ENCODE measurements at places on chromosomes 1 and 21.

DNA sequence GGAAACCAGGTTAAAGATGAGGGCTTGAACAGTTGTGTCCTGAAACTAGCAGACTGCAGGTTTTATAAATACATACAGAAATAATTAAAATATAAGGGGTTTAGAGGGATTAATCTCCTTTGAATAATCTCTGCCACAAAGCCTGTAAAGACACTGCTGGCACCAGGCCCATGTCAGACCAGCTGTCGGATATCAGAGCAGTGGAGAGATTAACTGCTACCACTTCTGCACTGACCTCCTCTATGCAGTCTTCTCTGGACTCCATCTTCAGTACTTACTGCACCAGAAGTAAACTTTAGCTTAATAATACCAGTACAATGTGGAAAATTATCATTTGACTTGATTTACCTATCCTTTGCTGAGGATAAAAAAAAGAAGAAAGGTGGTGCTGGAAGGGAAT is 128.6 kb downstream of the LHX4 start:
- peak; percentile 77 for DNase-seq

DNA sequence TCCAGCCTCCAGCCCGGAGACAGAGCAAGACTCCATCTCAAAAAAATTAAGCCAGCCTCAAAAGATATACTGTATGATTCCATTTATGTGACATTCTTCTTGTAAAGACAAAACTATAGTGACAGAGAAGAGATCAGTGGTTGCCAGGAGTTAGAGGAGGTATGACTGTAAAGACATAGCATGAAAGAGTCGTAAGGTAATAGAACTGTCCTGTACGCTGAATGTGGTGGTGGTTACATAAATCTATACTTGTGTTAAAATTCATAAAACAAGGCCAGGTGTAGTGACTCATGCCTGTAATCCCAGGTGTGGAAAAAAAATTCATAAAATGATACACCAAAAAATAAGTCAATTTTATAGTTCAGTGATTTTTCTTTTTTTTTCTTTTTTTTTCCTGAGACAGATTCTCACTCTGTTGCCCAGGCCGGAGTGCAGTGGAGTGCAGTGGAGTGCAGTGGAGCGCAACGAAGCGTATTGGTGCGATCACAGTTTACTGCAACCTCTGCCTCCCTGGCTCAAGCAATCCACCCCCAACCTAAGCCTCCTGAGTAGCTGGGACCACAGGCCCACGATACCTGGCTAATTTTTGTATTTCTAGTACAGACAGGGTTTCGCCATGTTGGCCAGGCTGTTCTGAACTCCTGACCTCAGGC is 84.9 kb upstream of the CXADR start:
- DNase-seq: peak; percentile 82

GRCh38 chr1:71583756-71584155 is 502.9 kb upstream of the ZRANB2 start:
- no peak for DNase-seq

GRCh38 chr1:178057912-178058534 is 35.9 kb upstream of the RASAL2 start:
- DNase-seq: no peak

- DNase-seq: no peak
These were observed 213.9 kb downstream of the PATJ start for GRCh38 chr1:61956016-61956645.

GRCh38 chr1:1939296-1940122 is 20.4 kb upstream of the TMEM52 start:
- no peak for DNase-seq

GRCh38 chr1:26012864-26013263 is 8.7 kb upstream of the EXTL1 start:
- DNase-seq: no peak

GRCh38 chr1:165449131-165449530 is 4.2 kb upstream of the RXRG start:
- no peak for DNase-seq

GRCh38 chr1:233281711-233282581 is 13.6 kb downstream of the PCNX2 start:
- DNase-seq: no peak

GRCh38 chr1:178126741-178127185 is 32.9 kb downstream of the RASAL2 start:
- DNase-seq: no peak

GRCh38 chr1:224739997-224740684 is 124.0 kb downstream of the CNIH3 start:
- DNase-seq: no peak

DNA sequence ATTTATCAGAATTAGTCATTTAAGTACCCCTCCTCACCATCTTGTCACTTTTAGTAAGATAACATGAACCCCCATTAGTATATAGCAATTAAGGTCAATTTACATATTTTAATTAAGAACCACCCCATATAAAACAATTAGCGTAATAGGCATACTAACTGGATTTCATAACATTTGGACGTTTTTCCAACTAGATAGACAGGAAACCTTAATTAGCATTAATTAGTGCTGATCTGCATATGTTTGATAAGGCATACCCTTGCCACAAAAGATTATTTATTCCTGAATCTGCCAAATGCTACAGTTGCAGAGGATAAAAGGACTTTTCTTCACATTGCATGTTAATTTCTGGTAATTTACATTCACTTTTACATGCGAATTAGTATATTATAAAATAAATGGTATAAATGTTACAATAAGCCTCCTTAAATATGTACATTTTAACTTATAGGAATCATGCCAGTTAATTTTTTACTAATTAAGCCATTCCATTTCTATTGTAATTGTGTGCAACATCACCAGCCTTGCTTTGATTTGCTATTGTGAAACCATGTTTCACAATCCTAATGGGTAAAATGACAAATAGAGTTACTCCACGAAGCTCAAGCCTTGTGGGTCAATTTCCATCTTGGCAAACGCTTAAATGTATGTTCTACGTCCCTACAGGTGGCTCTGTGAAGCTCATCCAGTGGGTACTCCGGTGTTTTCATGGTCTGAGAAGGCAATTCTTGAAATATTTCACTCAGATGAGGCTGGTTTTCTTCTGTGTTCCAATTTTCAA is 469.6 kb downstream of the DPYD start:
- no peak for DNase-seq

GRCh38 chr1:63042278-63042677 is 258.3 kb downstream of the ATG4C start:
- DNase-seq: no peak

GRCh38 chr1:171286032-171286705 is 27.8 kb upstream of the FMO4 start:
- DNase-seq: no peak

DNA sequence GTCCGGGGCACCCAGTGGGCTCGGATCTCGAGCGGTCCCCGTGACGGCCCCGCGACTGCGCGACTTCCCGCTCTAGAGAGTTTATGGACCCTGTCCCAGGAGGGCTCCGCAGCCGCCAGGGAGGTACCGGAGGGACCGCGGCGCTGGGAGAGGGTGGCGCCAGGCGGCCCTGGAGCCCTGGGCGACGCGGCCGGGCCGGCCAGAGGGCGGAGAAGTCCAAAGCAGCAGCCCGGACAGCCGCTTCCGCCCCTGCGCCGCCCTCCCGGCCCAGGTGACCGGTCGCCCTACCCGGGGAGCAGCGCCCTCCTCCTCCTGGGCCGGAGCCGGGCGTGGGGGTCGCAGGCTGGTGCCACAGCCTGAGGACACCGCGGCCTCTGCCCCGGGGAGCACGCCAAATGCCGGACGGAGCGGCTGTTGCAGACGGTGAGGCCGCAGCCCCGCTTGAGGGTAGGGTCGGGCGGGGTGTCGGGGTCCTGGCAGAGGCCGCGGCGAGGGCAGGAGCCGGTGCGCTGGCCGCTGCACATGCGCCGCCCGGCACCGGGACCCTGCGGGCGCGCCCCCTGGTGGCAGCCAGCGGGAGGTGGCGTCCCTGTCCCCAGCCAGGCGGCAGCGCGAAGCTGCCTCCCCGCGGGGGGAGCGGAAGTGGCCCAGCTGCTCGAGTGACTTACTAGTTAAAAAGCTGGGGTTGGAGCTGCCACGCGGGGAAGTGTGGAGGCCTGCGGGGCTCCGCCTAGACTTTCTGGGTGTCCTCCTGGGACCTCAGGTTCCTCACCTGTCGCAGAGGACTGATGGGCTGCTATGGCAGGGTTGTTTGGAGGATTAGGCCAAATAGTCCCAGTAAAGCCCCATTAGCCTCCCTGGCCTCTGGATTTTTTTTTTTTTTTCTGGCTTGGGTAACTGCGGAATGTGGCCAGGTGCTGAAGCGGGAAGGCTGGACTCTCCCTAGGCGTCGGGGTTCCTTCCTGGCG is 20.9 kb upstream of the ZNF678 start:
- no peak for DNase-seq

DNA sequence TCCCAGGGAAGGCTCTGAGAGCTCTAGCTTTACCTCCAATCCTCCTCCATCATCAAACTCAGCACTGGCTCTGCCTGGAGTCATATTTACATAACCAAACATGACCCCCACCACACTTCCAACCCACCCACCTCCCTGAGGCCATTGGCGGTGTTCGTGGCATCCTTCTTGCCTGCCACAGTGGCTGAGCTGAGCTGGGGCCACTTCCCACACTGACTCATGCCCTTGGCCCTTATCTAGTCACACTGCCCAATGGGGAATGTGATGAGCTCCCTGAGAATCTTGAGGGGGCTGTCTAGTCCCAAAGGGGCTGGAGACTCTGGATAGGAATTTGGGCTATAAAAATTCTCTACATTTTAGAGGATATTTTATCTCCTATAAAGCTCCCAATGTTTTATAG is 230.9 kb upstream of the IRF2BP2 start:
- no peak for DNase-seq

DNA sequence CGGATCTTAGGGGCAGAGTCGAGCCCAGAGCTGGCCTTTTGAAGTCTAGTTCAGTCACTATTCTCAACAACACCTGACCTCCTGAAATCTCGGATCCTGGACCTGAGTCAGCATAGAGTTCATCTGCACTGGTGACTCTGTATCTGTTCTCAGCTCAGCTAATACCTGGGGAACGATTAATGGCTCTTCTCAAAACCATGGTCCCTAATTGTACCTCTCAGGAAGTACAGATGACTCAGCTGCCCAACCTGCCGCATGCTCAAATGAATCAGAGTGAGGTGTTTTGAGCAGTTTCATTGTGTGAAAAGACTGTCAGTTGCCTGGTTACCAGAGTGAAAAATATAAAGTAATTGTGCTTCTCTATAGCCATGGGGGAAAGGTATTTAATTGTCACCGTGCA is 89.2 kb downstream of the SLC35F3 start:
- no peak for DNase-seq

DNA sequence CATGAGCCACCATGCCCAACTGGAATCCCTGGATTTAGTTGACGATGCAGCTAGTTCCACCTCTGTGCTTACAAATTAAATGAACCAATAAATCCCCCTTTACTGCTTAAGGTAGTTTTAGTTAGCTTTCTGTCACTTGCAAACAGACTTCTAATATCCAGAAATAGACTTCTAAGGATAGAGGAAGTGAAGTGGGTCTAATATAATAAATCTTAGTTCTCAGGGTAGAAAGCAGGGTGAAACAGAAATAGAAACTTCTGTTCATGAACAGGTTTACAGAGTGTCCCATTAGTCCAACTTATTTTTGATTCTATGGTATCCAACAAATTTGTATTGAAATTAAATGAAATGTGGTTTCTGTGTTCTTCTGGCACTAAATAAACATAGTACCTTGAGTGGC is 20.1 kb downstream of the BCAS2 start:
- DNase-seq: no peak

DNA sequence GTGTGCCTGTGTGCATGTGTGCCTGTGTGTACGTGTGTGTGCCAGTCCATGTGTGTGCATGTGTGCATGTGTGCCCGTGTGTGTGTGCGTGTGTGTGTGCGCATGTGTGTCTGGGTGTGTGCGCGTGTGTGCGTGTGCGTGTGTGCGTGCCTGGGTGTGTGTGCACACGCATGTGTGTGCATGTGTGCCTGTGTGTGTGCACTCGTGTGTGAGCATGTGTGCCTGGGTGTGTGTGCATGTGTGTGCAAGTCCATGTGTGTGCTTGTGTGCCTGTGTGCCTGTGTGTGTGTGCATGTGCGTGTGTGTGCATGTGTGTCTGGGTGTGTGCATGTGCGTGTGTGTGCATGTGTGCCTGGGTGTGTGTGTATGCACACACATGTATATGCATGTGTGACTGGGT is 28.7 kb upstream of the COL6A2 start:
- no peak for DNase-seq

- DNase-seq: no peak
These were observed 61.4 kb upstream of the CXADR start for GRCh38 chr21:17451364-17451891.

DNA sequence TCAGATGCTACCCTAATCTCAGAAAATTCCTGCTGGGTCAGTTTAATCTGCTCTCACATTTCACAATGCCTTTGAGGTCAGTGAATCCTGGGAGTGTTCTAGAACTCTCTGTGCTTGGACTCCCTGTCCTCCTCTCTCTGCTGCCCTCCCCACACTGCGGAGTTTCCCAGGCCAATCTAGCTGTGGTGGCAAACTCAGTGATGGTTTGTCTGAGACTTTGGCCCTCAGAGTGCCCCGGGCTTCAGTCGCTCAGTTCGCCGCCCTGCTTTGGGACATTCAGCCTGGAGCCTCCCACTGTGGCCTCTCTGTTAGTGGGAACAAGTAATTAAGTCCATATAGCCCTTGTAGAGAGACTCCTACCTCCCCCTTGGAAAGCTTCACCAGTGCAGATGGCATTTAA is 7.1 kb downstream of the C1orf226 start:
- no peak for DNase-seq

DNA sequence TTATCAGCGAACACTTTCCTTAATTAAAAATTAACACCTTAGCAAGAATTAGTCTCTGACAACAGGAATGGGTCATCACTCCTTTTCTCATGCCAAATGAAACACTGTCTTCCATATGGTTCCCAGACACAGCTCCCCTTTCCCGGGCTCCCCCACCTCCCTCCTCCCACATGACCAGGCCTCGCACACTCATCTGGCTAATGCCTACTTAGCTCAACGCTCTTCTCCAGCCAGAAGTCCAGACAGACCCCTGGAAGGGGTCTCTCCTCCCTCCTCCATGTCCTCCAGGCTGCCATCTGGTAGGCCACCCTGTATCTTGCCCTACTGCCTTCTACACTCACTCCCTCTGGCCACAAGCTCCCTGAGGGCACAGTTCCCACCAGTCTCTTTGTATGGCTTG is 39.9 kb downstream of the KCNC4 start:
- no peak for DNase-seq

DNA sequence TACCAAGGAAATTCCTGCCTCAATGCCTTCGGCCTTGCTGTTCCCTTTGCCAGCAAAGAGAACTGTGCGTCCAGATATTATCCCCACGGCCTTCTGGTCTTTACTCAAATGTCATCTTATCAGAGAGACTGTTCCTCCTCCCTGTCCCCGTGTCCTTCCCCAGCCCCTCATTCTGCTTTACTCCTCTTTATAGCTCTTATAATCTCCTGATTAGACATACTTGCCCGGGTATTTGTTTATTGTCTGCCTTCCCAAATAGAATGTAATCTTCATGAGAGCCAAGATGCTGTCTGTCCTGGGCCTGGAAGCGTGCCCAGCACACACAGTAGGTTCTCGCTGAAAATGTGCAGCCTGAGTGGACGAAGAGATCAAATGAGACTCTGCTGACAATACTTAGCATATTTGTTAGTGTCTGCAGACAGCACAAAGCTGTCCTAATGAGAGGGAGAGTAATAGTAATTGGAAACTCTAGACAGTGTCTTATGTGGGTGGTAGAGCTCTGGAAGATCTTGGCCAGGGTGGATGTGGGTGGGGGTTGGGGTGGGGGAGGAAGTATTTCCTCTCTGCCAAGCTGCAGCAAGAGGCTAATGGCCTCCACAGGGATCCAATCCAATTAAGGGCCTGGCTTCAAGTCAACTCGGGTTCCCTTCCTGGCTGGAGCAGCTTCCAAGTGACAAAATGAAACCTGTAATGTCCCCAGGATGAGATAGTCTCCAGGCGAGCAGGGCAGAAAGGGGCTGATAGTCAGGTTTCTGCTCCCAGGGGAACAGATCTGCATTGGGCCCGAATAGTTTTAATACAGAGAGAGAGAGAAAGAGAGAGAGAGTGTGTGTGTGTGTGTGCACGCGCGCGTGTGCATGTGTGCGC is 9.5 kb upstream of the CLIC4 start:
- DNase-seq: peak; percentile 46
